ENCODE measurements at places on chromosomes 4 and X.

- DNase-seq = no peak
These were observed 12.0 kb upstream of the UFSP2 start for GRCh38 chr4:185437809-185438208.

DNA sequence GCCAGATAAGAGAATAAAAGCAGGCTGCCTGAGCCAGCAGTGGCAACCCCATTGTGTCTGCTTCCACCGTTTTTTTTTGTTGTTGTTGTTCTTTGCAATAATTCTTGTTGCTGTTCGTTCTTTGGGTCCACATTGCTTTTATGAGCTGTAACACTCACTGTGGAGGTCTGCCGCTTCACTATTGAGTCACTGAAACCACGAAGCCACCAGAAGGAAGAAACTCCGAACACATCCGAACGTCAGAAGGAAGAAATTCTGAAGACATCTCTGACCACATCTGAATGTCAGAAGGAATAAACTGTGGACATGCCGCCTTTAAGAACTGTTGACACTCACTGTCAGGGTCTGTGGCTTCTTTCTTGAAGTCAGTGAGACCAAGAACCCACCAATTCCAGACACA is 110.5 kb downstream of the PCDH18 start:
- no peak for DNase-seq

DNA sequence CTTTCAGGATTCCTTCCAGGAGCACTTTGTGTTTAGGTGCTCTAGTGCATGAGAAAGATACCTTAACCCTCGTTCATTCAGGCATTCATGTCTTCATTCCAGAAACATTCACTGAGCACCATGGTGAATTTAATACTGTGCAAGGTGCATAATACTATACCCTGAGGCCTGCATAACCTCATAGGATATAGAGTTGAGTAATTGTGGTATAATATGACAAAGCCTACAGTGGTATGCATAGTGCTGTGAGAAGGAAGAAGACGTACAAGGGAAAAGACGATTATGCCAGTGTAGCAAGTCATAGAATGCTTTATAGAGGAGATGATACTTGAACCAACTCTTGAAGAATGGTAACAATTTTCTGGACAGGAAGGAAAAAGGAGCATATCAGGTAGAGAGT is 34.3 kb downstream of the MTM1 start:
- DNase-seq = no peak

GRCh38 chr4:72312032-72312650 is 256.9 kb downstream of the ADAMTS3 start:
- DNase-seq = no peak

GRCh38 chrX:106401965-106402559 is 209.7 kb upstream of the RADX start:
- DNase-seq = no peak
